Activated CD4-positive, alpha-beta T cell treated with anti-CD3 and anti-CD28 coated beads for 24 hours (primary cell): ENCODE measurements at places on chromosomes 2 and 18.

GRCh38 chr2:106948540-106948939 lies 62.6 kb upstream of the ST6GAL2 start:
- DNase-seq = no peak

DNA sequence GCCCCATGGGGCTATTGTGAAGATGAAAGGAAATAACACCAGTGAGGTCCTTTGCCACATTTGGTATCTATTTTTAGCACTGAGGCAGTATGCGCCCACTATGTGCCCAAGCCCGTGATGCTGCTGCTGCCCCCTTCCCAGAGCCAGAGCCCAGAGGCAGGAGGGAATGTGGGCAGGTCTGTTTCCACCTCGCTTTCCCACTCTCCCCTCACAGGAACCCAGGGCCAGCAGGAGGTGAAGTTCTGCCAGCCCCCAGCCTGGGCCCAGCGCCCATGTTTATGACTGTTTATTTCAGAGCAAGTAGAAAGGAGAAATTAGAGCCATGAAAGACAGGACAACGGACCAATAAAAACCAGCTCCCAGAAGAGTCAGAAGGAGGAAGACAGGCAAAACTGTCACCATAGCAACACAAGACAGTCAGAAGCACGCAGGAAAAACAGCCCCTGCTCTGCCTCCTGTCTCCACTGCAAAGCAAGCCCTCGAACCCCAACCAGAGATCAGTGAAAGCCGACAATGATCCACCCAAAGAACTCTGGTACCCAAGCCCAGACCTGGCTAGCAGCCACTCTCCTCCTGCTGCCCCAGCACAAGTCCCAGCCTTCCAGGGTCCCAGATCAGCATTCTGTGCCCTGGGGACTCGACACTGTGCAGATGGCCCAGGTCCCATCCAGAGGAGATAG lies 1.4 kb downstream of the CYRIA start:
- no peak for DNase-seq

- no peak for DNase-seq
Observed at GRCh38 chr2:216690456-216690852, 4.9 kb downstream of the IGFBP5 start.

- no peak for DNase-seq
Observed at GRCh38 chr2:72011370-72011689, 136.3 kb downstream of the CYP26B1 start.

DNA sequence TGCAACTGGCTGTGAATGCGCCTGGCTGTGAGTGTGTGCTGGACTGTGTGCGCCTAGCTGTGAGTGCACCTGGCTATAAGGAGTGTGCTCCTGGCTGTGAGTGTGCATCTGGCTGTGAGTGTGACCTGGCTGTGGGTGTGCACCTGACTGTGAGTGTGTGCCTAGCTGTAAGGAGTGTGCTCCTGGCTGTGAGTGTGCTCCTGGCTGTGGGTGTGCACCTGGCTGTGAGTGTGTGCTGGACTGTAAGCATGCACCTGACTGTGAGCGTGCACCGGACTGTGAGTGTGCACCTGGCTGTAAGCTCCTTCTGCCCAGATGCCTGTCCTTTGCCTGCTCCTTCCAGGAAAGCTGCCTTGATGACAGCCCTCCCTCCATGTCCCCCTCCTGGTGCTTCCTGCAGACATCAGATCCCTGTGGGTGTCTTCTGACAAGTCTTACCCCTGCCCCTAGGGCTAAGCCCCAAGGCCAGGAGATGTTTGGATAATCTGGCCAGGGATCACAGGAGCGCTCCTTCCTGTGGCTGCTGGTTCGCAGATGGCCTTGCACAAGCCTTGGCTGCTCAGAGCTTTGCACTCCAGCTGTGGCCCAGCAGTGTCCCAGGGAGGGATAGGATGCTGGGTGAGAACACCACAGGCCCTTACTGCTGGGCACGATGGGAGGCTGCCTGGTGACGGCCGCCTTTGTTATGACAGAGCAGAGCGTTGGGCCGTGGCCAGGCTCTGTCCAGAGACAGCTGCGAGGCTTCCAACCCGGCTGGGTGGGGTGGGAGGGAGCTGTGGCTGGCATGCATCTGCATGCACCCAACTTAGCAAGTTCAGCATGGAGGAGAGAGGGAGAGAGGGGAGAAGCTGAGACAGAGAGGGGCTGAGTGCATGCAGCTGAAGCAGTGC lies 89.9 kb downstream of the GLI2 start:
- no peak for DNase-seq

DNA sequence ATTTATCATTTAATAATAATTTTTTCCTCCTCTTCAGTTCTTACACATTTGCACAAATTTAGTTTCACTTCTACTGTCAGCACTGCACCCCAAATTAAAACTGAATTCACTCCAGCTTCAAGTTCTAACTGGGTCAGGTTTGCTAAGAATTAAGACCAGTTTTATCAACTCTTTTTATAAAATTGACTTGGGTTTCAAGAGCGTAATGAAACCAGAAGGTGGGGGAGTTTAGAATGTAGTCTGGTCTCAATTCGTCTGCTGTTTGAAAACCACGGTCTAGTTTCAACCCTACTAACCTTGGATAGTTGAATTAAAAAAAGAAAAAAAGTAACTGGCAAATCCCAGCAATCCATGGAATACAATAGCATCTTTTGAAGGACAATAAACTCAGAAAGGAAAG lies 14.3 kb upstream of the CTLA4 start:
- DNase-seq = no peak

DNA sequence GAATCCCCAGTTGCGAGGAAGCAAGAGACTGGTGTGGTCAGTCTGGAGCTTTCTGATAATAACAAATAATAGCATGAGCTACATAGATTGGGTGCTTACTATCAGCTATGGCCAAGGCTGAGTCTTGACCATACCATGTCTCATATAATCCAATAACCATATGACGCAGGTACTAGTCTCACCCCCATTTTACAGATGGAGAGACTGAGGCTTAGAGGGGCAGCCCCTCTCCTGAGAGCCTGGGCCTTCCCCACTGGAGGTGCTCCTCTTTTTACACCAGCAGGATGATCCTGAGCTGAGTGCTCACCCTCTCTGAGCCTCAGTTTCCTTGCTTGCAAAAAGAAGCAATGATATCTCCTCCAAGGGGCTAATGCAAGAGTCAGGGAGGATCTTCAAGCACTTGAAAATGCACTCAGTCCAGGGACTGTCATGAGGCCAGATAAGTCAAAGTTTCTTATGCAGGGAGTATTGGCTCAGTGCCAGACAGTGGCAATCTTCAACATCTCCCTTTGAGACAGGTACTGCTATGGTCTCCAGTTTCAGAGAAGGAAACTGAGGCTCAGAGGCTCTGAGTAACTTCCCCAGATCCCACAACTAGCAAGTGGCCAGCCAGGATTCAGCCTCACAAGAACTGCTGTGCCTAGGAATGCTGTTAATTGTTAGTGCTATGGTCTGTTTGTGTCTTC lies 149.7 kb downstream of the TFCP2L1 start:
- DNase-seq = no peak

- no peak for DNase-seq
Observed at GRCh38 chr2:219513787-219514186, 495 bp upstream of the ASIC4 start.

DNA sequence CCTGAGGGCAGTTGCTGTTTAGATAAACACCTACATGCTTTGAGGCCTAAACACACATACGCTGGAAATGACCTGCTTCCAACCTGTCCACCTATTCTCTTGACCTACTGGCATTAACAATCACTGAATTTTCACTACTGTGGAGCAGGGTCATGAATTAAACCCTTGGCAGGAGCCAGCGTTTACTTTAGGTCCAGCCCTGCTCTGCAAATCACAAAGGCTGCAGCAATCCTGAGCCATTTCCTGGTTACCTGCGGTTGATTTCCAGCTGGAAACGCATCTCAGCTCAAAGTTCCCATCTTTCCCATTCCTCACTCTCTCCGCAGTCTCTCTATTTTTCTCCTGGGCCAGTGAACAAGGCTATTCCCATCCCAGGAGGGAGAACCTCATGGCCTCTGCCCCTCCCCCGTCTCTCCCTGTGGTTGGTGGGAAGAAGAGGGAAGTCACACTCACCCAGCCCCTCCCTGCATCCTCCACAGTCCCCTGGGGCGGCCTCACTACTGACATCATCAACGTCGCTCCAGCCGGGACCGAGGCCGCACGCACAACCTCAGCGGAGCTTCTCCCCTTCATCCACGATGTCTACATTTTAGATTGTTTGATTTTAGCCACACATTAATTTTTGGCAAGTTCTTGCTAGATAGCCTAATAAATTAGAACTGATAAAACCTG lies 84.5 kb upstream of the SNTG2 start:
- no peak for DNase-seq

DNA sequence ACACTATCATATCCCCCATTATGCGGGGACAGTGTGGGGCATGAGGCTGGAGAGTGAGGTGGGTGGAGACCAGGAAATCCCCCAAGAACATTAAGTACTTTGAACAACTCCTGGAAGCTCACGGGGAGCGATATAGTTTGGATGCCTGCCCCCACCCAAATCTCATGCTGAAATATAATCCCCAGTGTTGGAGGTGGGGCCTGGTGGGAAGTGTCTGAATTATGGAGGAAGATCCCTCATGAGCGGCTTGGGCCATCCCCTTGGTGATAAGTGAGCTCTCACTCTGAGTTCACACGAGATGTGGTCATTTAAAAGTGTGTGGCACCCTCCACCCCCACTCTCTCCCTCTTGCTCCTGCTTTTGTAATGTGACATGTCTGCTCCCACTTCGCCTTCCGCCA lies 97.1 kb upstream of the TMEM200C start:
- DNase-seq = no peak

GRCh38 chr2:10103179-10103578 lies 19.4 kb upstream of the RRM2 start:
- no peak for DNase-seq

DNA sequence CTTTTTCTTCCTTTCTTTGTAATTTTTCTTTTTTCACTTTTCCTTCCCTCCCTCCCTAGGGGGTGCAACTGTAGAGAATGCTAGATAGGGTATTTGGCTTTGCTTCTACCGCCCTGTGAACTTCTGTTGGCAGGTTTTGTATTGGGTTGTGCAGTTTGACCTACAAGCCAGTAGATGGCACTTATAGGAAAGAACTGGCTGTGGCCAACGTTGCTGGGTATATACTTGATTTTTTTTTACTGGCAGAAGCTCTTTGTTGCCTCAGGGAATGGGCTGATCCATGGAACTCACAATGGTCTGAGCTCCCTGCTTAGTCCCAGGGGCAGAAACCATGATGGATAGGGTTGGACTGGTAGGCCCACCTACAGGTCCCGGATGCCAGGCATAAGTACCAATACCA lies 1019.5 kb upstream of the LRRTM1 start:
- no peak for DNase-seq

GRCh38 chr2:181456660-181457120 lies 496 bp upstream of the ITGA4 start:
- DNase-seq = peak; percentile 40

DNA sequence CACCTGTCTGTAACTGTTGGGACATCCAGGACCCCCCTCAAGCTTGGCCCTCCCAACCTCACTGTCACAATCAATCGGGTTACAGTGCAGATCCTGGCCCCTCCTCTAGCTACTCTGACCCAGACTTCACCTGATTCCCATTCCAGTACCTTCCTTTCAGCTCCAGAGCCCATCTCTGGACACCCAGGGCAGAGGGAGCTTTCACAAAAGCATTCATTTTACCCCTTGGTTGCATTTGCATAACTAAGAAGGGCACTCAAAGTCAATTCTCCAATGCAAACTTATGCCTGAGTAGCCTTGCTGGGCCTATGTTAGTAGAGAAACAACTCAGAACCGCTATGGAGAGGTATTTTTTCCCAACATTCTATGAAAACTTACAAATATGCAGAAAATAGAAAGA lies 7.4 kb downstream of the ZAP70 start:
- no peak for DNase-seq

GRCh38 chr2:58920001-58920400 lies 678.9 kb upstream of the FANCL start:
- no peak for DNase-seq

- DNase-seq = no peak
Observed at GRCh38 chr2:45379399-45380087, 231.5 kb downstream of the SRBD1 start.

DNA sequence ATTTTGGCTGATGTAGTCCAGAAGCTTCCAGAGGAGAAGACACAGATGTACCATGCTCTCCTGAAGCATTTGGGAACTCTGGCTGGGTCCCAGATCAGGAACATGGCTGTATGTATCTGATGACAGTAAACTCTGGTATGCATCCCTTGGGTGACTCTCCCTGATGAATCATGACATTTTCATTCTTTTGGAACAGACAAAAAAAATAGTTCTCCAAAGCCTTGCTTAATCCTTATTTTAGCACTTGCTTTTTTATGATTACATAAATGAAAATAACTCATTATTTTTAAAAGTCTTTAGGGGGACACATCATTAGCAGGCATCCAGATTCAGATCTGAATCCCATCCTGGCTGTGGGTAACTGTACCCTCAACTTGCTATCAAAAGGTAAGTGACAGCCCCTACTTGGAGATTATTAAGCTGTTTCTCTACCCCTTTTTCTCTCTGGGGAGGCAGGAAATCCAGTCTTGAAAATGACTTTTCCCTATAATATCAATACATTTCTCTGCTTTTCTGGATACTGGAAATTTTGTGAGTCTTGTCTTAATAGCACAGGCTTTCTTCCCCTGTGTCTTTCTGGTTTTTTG lies 23.3 kb downstream of the AOX1 start:
- DNase-seq = no peak

DNA sequence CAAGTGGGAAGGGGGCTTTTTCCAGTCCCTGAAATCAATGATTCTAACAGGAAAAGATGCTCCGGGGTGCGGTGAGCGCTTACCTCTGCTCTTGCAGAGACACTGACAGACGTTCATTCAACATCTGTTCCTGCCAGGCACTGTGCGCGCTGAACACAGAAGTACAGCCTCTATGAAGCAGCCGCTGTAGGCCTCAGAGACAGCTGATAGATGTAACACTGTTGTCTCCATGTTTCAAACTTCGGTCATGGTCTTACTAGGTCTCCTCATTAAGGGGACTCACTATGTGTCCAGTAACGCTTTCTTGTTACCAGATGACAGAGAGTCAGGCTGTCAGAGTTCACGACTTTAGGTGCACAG lies 649 bp upstream of the CLIP4 start:
- no peak for DNase-seq

GRCh38 chr2:97840198-97840597 lies 126.8 kb downstream of the ZAP70 start:
- DNase-seq = no peak

DNA sequence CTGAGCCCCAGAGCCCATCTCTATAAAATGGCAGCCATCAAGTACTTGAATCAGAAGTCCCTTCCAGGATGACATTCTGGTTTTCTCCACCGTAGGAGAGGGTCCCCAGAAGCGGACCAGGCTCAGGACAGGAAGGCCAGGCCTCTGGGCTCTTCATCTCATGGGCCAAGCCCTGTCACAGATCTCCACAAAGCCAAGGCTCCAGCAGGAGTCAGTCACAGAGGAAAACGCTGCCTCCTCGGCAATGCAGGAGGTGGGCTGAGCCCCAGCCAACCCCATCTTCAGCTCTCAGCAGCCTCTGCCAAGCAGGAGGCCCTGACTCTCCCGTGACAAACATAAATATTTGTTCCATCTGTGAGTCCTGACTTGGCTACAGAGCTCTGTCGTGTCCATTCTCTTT lies 39.4 kb upstream of the GPAT2 start:
- no peak for DNase-seq

GRCh38 chr2:5077479-5078089 lies 614.6 kb upstream of the SOX11 start:
- DNase-seq = no peak

- no peak for DNase-seq
Observed at GRCh38 chr2:236061497-236061896, 106.7 kb downstream of the GBX2 start.
